Activated CD4-positive, alpha-beta memory T cell treated with anti-CD3 and anti-CD28 coated beads, Interleukin-2, amount 10 ng/mL, durations not matched to agents 7 days and 5 days (primary cell): ENCODE measurements at places on chromosomes 13 and 19.

GRCh38 chr13:28513745-28514144 lies 18.8 kb upstream of the FLT1 start:
- no peak for DNase-seq

DNA sequence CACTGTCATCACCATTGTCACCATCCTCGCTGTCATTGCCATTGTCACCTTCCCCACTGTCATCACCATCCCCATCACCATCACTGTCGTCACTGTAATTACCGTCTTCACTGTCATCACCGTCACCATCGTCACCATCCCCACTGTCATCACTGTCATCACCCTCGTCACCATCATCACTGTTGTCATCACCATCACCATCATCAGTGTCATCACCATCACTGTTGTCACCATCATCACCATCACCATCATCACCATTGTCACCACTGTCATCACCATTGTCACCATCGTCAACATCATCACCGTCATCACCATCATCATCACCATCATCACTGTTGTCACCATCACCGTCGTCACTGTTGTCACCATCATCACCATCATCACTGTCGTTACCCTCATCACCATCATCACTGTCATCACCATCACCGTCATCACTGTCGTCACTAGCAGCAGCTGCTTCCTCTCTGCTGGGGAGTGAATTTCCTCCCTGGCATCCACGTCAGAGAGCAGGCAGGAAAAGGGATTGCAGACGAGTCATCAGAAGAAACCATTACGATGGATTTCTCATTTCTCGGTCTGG lies 27.3 kb downstream of the TMEM255B start:
- no peak for DNase-seq

GRCh38 chr13:101307181-101307701 lies 109.1 kb downstream of the NALCN start:
- no peak for DNase-seq

DNA sequence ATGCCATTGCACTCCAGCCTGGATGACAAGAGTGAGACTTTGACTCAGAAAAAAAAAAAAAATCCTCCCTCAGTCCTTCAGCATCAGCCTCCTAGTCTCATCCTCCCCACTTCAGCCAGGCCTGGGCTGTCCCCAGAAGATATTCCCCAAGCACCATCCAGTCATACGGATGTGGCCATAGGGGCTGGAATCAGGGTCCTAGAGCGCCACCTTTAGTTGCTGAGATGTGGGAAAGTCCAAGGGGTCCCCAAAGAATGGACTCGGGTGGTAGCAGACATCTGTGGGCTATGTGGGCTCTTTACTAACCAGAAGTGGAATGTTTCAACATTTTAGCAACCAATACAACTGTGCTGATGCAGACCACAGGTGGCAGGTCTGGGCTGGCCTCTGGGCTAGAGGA lies 3.1 kb upstream of the TYROBP start:
- no peak for DNase-seq

GRCh38 chr19:17755977-17756670 lies 4.8 kb downstream of the FCHO1 start:
- peak; percentile 57 for DNase-seq

DNA sequence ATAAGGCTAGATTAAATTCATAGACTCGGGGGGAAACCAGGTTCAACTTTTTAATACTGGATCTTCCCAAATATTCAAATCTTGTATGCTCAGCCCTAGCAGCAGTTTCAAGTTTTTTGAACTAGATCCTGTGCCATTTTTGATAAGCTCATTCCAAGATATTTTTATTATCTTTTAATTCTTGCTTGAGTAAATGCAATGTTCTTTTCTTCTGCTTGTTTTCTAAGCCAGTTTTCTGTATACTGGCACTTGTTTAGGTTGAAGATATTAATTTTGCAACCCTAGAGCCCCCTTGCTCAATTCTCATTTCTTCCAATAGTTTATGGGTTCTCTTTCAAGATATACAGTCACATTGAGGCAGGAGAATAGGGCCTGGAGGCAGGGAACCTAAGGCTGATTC lies 13.1 kb upstream of the PNMA8C start:
- no peak for DNase-seq

DNA sequence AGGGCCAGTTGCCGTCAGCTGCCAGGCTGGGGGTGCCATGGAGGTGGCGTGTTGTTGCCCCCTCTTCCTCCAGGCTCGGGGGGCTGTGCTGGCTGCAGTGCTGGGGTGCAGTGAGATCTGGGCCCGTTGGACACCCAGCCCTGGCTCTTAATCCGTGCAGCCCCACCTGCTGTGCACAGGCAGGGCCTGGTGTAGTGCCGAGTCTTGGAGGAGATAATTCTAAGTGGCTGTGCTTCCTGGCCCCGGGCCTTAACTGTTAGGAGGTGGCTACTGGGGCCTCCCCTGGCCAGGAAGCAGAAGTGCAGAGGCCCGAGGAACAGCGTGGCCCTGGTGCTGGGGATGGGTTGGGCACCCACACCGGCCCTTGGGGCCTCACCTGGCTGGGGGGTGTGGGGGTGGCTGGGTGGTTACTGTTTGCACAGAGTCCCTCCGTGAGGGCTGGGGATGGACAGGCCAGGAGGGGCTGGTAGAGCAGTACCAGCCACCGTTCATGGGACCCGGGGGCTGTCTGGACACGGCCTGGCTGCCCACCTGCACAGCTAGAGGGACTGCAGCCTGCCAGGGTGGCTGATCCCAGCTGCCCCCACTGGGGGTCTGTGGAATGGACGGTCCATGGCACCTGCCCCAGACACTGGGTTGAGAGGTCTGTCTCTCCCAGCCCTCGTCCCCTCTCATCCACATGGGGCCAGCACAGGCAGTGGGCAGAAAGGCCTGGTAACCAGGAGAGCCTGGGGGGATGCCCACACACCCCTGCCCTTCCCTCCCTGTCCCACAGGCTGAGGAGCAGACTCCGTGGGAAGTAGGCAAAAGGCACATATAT lies 3.3 kb downstream of the GPX4 start:
- DNase-seq: no peak

DNA sequence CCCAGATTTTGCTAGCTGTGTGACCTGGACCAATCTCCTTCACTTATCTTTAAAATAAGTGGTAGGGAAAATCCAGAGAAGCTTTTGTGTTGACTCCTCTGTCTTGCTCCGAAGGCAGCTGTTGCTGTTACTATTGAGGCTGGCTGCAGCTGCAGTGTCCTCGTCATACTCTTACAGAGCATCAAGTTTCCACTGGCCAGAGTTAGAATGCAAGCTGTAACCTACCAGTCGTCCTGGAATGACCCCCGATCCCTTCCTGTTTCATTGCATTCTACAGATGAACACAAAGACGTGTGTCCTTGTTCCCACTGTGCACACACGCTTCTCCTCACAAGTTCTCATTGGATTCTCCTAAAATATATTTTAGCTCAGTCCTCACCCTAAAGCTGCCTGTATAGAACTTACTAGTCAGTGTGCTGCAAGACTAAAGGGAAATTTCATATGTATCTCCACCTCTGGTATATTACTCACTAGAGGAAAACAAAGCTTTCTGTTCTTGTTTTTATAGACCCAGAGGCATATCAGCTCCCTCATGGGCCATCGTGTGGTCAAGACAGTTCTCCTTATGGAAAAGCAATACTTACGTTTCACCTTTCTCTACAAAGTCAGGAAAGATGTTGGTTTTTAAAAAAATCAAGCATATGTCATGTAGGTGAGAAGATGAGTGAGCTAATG lies 589.8 kb downstream of the LMO7 start:
- DNase-seq: no peak

- DNase-seq: no peak
Measured at GRCh38 chr19:21321134-21321533, 8.1 kb downstream of the ZNF708 start.

- DNase-seq: no peak
Measured at GRCh38 chr19:53892981-53893325, 11.0 kb downstream of the PRKCG start.

- peak; percentile 15 for DNase-seq
Measured at GRCh38 chr13:99439048-99439447, 62.2 kb upstream of the TM9SF2 start.

GRCh38 chr13:51541037-51541436 lies 43.2 kb upstream of the WDFY2 start:
- DNase-seq: no peak

- no peak for DNase-seq
Measured at GRCh38 chr19:44813070-44813840, 4.4 kb downstream of the BCAM start.

DNA sequence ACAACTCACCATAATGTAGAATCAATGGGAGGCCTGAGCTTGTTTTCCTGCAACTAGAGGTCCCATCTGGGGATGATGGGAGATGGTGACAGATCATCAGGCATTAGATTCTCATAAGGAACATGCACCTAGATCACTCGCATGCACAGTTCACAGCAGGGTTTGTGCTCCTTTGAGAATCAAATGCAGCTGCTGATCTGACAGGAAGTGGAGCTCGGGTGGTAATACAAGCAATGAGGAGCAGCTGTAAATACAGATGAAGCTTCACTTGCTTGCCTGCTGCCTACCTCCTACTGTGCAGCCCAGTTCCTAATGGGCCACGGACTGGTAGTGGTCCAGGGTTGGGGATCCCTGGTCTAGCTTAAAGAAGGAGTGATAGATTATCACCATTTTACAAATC lies 33.0 kb downstream of the KPNA3 start:
- DNase-seq: no peak

GRCh38 chr13:110393761-110394160 lies 86.7 kb downstream of the COL4A2 start:
- no peak for DNase-seq

GRCh38 chr19:6126335-6126974 lies 9.0 kb upstream of the ACSBG2 start:
- no peak for DNase-seq

DNA sequence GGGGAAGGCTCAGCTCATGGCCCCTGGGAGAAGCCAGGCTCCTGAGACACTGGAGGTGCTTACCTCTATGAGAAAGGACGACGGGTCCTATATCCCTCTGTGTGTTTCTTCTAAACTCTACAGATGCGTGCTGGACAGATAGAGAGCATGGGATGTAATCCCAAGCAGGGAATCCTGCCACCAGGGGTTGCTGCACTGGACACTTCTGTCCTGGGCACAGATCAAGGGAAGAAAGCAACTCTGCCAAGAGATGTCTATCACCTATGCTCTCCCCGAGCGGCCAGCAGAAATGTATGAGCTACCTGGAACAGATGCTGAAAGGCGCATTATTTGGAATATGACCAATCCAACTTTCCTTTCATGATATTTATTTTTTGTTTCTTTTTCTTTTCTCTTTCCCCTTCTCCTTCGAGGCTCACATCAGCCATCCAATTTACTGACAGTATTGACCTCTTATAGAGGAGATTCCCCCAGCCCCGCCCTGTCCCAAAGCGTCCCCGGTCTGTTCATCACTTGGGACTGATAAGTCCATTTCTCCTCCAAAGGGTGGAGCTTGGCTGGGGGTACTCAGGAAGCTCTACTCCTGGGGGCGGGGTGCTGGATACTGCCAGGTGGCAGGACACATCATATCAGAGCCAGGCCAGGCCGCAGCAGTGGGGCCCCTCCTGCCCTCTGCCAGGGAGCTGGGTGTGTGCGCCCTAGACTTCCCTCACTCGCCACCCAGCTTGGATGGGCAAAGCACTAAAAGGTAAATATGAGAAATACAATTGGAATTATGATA lies 34.2 kb downstream of the TSHZ3 start:
- DNase-seq: no peak

GRCh38 chr13:48506092-48506701 lies 26.7 kb downstream of the RCBTB2 start:
- DNase-seq: no peak

DNA sequence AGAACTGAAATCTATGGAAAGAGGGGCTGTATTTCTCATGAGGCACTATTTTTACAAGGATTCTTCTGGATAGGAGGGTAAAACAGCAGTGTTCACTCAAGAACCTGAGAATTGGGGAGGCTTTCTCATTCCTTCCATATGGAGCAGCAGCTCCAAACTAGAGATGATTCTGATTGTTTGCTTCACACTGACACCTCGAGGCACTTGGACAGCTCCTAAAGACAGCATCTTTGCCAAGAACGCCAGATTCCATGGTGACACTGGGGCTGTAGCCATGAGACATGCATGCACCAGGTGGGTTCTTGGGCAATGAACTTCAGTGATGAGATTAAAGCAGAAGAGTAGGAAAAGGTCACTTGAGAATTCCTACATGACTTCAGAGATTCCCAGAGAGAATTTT lies 361.5 kb upstream of the HTR2A start:
- no peak for DNase-seq

- no peak for DNase-seq
Measured at GRCh38 chr13:26340807-26341206, 86.9 kb downstream of the CDK8 start.

GRCh38 chr13:23141964-23142363 lies 38.8 kb upstream of the SGCG start:
- DNase-seq: no peak

GRCh38 chr19:23788411-23788810 lies 29.7 kb upstream of the ZNF681 start:
- DNase-seq: no peak

DNA sequence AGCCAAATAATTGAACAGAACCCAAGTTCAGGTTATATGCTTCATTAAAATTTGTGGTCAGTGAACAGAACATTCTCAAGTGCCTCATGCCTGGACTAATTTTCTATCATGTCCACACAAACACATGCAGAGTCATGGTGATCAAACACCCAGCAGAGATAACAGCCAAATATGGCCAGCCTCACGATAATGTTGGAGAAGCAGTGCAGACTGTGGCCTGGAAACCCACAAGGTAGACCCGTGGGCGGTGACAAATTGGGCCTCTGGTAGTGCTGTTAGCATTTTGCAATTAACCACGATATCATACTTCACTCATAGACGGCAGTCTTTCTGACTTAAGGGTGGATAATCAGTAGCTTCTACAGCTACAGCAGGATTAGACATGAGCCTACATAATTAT lies 35.0 kb upstream of the VWA8 start:
- DNase-seq: no peak

DNA sequence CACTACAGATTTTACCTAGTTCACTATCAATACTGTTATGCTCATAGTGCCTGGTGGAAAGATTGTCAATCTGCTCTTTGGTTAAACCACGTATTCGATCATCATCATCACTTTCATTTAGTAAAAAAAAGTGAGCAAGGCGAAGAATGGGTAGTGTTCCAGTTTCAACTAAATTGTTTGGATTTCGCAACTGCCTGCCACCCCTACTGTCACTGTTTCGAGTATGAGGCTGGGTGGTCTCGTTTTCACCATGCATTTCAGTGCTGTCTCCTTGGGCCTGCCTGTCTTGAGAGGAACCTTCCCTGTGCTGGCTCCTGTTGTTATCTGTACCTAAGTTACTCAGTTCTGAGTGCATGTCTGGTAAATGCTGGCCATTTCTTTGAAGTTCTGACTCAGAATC lies 8.1 kb downstream of the RNF6 start:
- no peak for DNase-seq

- DNase-seq: no peak
Measured at GRCh38 chr13:37741536-37741935, 128.0 kb downstream of the TRPC4 start.

GRCh38 chr13:62850331-62850730 lies 1434.7 kb upstream of the PCDH20 start:
- no peak for DNase-seq

DNA sequence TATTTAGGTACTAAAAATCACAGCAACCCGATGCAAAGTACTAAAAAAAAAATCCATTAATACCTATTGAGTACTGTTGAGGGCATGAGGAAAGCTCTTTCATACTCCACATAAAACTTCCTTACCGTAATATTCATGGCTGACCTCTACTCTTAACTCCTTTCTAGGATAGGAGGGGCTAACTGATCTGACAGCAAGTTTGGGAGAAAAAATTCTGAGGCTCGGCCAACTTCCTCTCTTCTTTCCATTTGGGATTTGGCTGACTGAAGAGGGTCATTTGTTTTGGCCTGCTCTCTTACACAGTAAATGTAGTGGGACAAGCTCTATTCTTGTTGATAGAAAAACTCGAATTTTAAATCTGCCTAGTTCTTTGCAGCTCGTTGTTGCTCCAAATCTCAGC lies 9.4 kb upstream of the USPL1 start:
- DNase-seq: no peak
